ENCODE measurements at places on chromosomes 5 and 9. TPM values are rescaled to one million over a fixed set of nuclear protein-coding genes. Genes with fewer than 3 reads are reported as not detected.

DNA sequence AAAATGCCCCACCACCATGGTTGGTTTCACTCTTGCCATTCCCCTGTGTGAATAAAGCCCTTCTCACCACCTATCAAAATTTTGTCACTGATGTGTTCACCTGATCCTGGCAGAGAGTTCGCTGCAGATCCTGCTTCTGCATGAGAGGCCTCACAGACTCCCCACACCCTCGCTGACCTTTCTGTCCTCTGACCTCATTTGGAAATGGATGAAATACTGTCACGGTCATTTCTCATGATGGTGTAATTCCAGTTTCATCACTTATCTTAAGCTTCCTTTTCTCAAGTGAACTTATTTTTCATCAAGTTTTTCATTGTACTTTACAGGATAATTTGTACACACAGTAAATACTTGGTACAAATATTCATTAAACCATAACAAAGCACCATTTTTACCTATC lies 131.3 kb downstream of the FRMD3 start:
- no peak overlapping the region for H3K27ac ChIP-seq
- H3K4me3 ChIP-seq, result no peak overlapping the region
- H3K4me1 ChIP-seq, result no peaks in the 10 kb centered on the region
- H3K27me3 ChIP-seq, result no peaks in the 10 kb centered on the region

- no peaks in the 10 kb centered on the region for H3K36me3 ChIP-seq
- no peak overlapping the region for H3K27ac ChIP-seq
- DNase-seq, result no peak
- H3K4me1 ChIP-seq, result no peaks in the 10 kb centered on the region
- no peak overlapping the region for H3K4me3 ChIP-seq
- H3K27me3 ChIP-seq, result no peaks in the 10 kb centered on the region
Measured at GRCh38 chr5:78075301-78075700, 219.2 kb downstream of the AP3B1 start.

- DNase-seq, result no peak
- H3K27me3 ChIP-seq, result no peaks in the 10 kb centered on the region
- H3K4me1 ChIP-seq, result no peaks in the 10 kb centered on the region
- no peak overlapping the region for H3K4me3 ChIP-seq
- no peak overlapping the region for H3K27ac ChIP-seq
Measured at GRCh38 chr5:68727931-68728330, 365.9 kb upstream of the SLC30A5 start.

The NUTM2F gene
- total RNA-seq, result not detected

The CANX gene
- total RNA-seq, result 468 TPM

The STING1 gene
- total RNA-seq, result 33.8 TPM

Data from prostate gland (tissue), 2 donors.